Osteocyte (in vitro differentiated cells): ENCODE measurements at places on chromosomes 1 and 21. TPM values are rescaled to one million over a fixed set of nuclear protein-coding genes. Genes with fewer than 3 reads are reported as not detected.

DNA sequence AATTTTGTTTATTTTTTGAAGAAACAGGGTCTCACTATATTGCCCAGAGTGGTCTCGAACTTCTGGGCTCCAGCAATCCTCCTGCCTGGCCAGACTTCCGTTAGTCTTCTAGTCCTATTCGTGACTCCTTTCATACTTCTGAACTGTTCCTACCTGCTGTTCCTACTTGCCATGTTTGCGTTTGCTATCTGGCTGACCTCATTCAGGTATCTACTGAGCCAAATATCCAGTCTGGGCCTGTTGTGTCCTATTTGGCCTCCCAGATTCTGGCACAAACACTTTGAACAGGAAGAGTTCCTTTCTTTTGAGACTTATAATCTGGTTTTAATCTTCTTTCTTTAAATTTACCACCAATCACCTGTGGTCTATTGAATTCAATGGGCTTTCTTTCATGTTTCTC lies 6.9 kb upstream of the NR1I3 start:
- DNase-seq, result no peak
- no peak overlapping the region for H3K4me3 ChIP-seq
- H3K4me1 ChIP-seq, result no peaks in the 10 kb centered on the region
- H3K36me3 ChIP-seq, result no peaks in the 10 kb centered on the region
- no peak overlapping the region for H3K27ac ChIP-seq

DNA sequence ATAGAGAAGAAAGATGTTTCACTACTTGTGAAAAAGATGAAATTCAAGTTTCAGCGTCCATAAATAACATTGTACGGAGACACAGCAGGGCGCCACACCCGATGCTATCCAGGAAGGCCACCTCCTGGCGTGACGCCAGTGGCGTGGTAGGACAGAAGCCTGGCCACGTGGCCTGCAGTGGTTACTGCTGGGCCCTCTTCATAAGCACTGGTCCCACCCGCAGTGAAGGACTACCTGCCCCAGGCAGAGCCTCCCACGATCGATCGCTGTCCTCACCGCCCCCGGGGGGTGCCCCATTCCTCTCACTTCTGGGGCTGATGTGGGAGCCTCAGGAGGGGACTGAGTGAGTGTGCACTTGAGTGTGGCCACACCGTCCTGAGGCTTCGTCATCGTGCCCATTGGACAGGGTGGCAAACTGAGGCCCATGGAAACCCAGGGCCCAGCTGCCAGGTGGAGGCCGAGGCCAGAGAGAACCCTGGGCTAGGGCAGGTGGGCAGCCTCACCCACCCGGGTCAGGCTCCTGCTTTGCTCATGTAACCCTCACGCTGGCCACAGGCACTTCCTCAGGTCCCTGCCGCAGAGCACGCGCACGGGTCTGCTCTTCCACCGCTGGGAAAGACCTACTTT lies 11.7 kb upstream of the HES5 start:
- no peaks in the 10 kb centered on the region for H3K36me3 ChIP-seq
- no peak for DNase-seq
- peaks cover 34% of the 10 kb centered on the region for H3K4me1 ChIP-seq
- no peak overlapping the region for H3K27ac ChIP-seq

TENT5C gene
- total RNA-seq, result 0.05 and 0.08 TPM in 2 replicates

WNT3A gene
- total RNA-seq, result not detected in 2 replicates

GRCh38 chr1:116793357-116793935 lies 39.2 kb downstream of the CD2 start:
- H3K27me3 ChIP-seq, result peaks cover 46% of the 10 kb centered on the region
- no peaks in the 10 kb centered on the region for H3K4me1 ChIP-seq
- DNase-seq, result no peak
- no peaks in the 10 kb centered on the region for H3K36me3 ChIP-seq
- no peak overlapping the region for H3K27ac ChIP-seq
- H3K4me3 ChIP-seq, result no peak overlapping the region

WNT9A gene
- 4.8 and 4.9 TPM in 2 replicates for total RNA-seq

- H3K4me3 ChIP-seq, result peak overlapping the region; percentile 82
- peaks cover 8% of the 10 kb centered on the region for H3K36me3 ChIP-seq
- peak overlapping the region; percentile 51 for H3K27ac ChIP-seq
- no peak for DNase-seq
- peaks cover 19% of the 10 kb centered on the region for H3K27me3 ChIP-seq
These were observed 775 bp upstream of the EFCAB14 start for GRCh38 chr1:46719689-46720088.

TMEM61 gene
- not detected in 2 replicates for total RNA-seq

- DNase-seq, result peak; percentile 49
- H3K36me3 ChIP-seq, result no peaks in the 10 kb centered on the region
- no peak overlapping the region for H3K27ac ChIP-seq
- H3K27me3 ChIP-seq, result no peaks in the 10 kb centered on the region
- peaks cover 70% of the 10 kb centered on the region for H3K4me1 ChIP-seq
These were observed 56.2 kb upstream of the EPS8L3 start for GRCh38 chr1:109819906-109820305.

DNA sequence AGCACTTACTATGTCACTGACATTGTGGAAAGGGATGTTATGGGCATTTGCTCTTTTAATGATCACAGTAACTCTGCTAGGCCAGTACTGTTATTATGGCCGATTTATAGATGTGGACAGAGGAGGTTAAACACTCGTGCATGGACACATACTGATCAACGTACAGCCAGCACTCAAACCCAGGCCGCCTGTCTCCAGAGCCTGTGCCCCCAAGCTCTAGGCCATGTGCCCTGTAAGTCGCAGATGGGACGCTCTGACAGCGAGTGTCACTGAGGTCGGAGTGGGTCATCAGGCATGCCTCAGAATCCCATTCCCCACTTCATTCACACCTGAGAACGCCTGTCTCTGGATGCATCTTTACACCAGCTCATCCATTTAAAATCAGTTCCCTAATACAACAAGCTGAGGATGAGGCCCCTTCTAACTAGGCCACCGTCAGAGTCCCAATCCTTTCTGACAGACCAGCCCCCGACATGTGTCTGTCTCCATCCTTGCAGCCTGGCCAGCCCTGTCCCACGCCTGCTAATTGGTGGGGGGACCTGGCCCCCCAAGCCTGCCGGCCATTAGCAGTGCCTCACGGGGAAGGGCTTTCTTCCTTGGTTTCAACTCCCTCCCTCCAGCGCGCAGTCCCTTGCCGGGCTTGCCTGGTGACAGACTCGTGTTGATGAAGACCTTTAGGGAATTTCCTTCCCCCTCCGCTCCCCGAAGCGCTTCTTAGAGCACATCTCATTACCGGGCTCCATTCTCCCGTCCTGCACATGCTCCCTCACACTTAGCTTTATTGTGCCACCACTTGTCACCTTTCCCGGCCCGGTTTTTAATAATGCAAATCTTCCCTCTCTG lies 436.8 kb downstream of the KIF26B start:
- DNase-seq, result no peak
- H3K4me1 ChIP-seq, result no peaks in the 10 kb centered on the region
- H3K27ac ChIP-seq, result no peak overlapping the region
- no peaks in the 10 kb centered on the region for H3K36me3 ChIP-seq
- no peak overlapping the region for H3K4me3 ChIP-seq

DNA sequence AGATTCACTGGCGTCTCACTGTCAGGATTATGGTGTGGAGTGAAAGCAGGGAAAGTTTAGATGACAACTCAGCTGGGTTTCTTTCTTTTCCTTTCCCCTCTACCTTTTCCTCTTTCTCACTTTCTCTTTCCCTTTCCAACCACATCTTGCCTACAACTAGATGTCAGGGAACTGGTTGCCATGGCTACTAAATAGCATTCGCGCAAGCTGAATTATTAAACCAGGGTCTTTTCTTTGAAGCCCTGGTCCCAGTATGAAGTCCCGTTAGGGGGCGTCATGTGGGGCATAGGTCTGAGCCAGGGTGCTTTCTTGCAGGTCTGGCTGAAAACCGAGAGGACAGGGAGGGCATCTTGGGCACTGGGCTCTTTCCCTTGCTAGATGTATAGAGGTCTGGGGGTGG lies 168.4 kb upstream of the CACNA1E start:
- no peaks in the 10 kb centered on the region for H3K36me3 ChIP-seq
- H3K27me3 ChIP-seq, result peaks cover 58% of the 10 kb centered on the region
- no peak for DNase-seq
- peaks cover 5% of the 10 kb centered on the region for H3K4me1 ChIP-seq

CNTN2 gene
- not detected in 2 replicates for total RNA-seq

GRCh38 chr1:54577612-54578011 lies 29.6 kb downstream of the ACOT11 start:
- H3K4me3 ChIP-seq, result no peak overlapping the region
- peaks cover 1% of the 10 kb centered on the region for H3K36me3 ChIP-seq
- no peak for DNase-seq
- no peak overlapping the region for H3K27ac ChIP-seq

- H3K27ac ChIP-seq, result no peak overlapping the region
- no peaks in the 10 kb centered on the region for H3K36me3 ChIP-seq
- H3K4me1 ChIP-seq, result peaks cover 32% of the 10 kb centered on the region
- no peak for DNase-seq
- H3K27me3 ChIP-seq, result no peaks in the 10 kb centered on the region
These were observed 2.3 kb upstream of the USP16 start for GRCh38 chr21:29022166-29022565.

LCE2D gene
- total RNA-seq, result not detected in 2 replicates

GRCh38 chr1:145877923-145878486 lies 7.7 kb downstream of the ANKRD35 start:
- H3K27ac ChIP-seq, result no peak overlapping the region
- no peaks in the 10 kb centered on the region for H3K36me3 ChIP-seq
- peaks cover 11% of the 10 kb centered on the region for H3K27me3 ChIP-seq
- H3K4me1 ChIP-seq, result no peaks in the 10 kb centered on the region
- DNase-seq, result no peak

LENEP gene
- total RNA-seq, result not detected in 2 replicates

- H3K4me3 ChIP-seq, result no peak overlapping the region
- no peak for DNase-seq
- H3K36me3 ChIP-seq, result no peaks in the 10 kb centered on the region
- H3K27me3 ChIP-seq, result no peaks in the 10 kb centered on the region
- H3K27ac ChIP-seq, result peak overlapping the region; percentile 55
These were observed 125.2 kb downstream of the MAST2 start for GRCh38 chr1:45928486-45929205.

ATP1A4 gene
- total RNA-seq, result not detected in 2 replicates

GRCh38 chr1:69710484-69711189 lies 142.9 kb downstream of the LRRC7 start:
- no peak for DNase-seq
- no peaks in the 10 kb centered on the region for H3K27me3 ChIP-seq
- peak overlapping the region; percentile 7 for H3K27ac ChIP-seq
- no peaks in the 10 kb centered on the region for H3K36me3 ChIP-seq
- peaks cover 9% of the 10 kb centered on the region for H3K4me1 ChIP-seq
- H3K4me3 ChIP-seq, result no peak overlapping the region

LCE1E gene
- total RNA-seq, result not detected in 2 replicates

- DNase-seq, result no peak
- H3K27ac ChIP-seq, result no peak overlapping the region
- H3K4me3 ChIP-seq, result no peak overlapping the region
- H3K27me3 ChIP-seq, result no peaks in the 10 kb centered on the region
These were observed 116.0 kb downstream of the MRPL39 start for GRCh38 chr21:25491267-25491666.

LCA5L gene
- 1.1 and 1.4 TPM in 2 replicates for total RNA-seq

GRCh38 chr1:116772648-116773045 lies 18.4 kb downstream of the CD2 start:
- H3K4me3 ChIP-seq, result no peak overlapping the region
- DNase-seq, result no peak
- peaks cover 5% of the 10 kb centered on the region for H3K4me1 ChIP-seq
- no peaks in the 10 kb centered on the region for H3K36me3 ChIP-seq
- H3K27me3 ChIP-seq, result peaks cover 17% of the 10 kb centered on the region

- H3K4me1 ChIP-seq, result peaks cover 5% of the 10 kb centered on the region
- no peaks in the 10 kb centered on the region for H3K27me3 ChIP-seq
- no peak overlapping the region for H3K4me3 ChIP-seq
- no peaks in the 10 kb centered on the region for H3K36me3 ChIP-seq
These were observed 33.6 kb downstream of the LMO4 start for GRCh38 chr1:87362063-87362833.

GRCh38 chr21:17334484-17334883 lies 178.4 kb upstream of the CXADR start:
- H3K4me1 ChIP-seq, result no peaks in the 10 kb centered on the region
- H3K4me3 ChIP-seq, result no peak overlapping the region
- no peak for DNase-seq
- no peaks in the 10 kb centered on the region for H3K27me3 ChIP-seq
- H3K36me3 ChIP-seq, result no peaks in the 10 kb centered on the region

DNA sequence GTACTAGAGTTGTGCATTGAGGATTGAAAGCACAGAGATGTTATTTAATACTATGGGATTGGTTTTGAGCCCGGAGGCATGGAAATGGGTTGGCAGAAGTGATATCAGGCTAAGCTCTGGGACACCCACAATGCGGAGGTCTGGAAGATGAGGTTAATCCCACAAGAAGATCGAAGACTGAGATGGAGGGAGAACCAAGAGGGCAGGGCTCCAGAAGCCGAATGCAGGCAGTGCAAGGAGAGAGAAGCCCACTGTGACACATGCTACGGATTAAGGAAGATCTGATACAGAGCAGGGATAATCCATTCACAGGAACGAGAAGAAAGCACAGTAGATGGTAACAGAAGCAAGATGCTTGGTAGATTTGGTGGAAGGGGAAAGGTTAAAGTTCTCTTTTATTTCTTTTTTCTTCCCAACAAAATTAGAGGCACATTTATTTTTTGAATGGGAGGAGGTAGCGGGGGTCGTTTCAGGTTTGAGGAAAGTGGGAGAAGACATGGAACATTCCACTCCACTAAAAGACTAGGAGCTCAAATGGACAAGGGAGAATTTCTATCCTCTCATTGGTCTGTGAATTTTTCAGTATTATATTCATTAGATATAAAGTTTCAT lies 113.2 kb downstream of the NCAM2 start:
- H3K4me3 ChIP-seq, result no peak overlapping the region
- no peaks in the 10 kb centered on the region for H3K36me3 ChIP-seq
- H3K27ac ChIP-seq, result no peak overlapping the region
- no peaks in the 10 kb centered on the region for H3K27me3 ChIP-seq
- peaks cover 6% of the 10 kb centered on the region for H3K4me1 ChIP-seq

ZNF670 gene
- 3.3 TPM in 2 replicates for total RNA-seq

IL20 gene
- not detected in 2 replicates for total RNA-seq

- DNase-seq, result no peak
- no peaks in the 10 kb centered on the region for H3K36me3 ChIP-seq
- no peaks in the 10 kb centered on the region for H3K27me3 ChIP-seq
- peak overlapping the region; percentile 60 for H3K27ac ChIP-seq
These were observed 10.4 kb upstream of the TMEM240 start for GRCh38 chr1:1550591-1551432.

RIPK4 gene
- 2.4 and 2.7 TPM in 2 replicates for total RNA-seq

DNA sequence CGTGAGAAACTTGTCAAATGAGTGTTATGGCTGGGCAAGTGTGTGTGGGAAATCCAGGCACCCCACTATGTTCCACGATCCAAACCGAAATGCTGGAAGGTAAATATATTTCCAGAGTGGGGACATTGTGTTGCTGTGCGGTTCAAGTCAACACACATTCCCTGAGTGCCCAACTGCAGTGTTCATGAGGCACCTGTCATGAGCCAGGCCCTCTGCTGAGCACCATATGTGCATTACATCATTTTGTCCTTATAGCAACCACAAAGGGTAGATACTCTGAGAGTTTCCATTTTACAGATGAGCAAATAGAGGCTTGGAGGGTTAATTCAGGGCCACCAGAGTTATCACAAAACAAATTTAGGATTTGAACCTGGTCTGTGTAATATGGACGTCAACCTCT lies 59.9 kb upstream of the SOD1 start:
- no peak overlapping the region for H3K4me3 ChIP-seq
- no peak for DNase-seq
- H3K4me1 ChIP-seq, result no peaks in the 10 kb centered on the region
- H3K27me3 ChIP-seq, result peaks cover 8% of the 10 kb centered on the region
- no peaks in the 10 kb centered on the region for H3K36me3 ChIP-seq
- no peak overlapping the region for H3K27ac ChIP-seq

GRCh38 chr1:90761781-90762589 lies 44.9 kb upstream of the BARHL2 start:
- H3K36me3 ChIP-seq, result no peaks in the 10 kb centered on the region
- DNase-seq, result no peak
- no peak overlapping the region for H3K27ac ChIP-seq
